Suppressor macrophage treated with lipopolysaccharide for 1 hour (primary cell): ENCODE measurements at places on chromosomes 7 and 10.

DNA sequence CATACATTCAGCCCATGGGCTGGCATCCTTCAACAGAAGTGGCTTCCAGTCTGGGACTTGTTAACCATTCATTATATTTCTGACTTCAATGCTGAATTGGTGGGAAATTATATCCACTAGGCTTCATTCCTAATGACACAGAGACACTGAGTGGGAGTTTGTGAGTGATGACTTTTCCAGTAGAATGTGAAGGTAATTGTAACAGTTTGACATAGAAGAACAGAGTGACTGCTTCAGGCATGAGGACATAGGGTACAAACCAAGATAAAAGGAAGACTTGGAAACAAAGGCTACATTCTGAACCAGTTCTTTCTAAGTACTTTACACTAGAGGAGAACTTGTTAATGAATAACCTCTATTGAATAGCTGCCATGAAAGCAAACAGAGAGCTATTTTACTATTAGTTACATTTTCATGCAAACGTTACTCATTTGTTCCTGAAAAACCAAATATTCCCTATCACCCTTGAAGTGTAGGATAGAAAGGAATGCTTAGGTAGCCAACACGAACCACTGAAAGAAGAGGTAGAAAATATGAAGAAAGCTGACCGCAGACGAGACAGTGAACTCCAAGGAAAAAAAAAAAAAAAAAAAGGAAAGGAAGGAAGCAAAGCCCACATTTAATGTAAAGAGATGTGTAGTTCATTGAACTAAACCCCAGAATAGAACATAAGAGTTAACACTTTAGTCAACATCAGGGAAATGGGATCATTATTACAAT, 237.0 kb upstream of the SEMA3C start:
- DNase-seq = no peak

DNA sequence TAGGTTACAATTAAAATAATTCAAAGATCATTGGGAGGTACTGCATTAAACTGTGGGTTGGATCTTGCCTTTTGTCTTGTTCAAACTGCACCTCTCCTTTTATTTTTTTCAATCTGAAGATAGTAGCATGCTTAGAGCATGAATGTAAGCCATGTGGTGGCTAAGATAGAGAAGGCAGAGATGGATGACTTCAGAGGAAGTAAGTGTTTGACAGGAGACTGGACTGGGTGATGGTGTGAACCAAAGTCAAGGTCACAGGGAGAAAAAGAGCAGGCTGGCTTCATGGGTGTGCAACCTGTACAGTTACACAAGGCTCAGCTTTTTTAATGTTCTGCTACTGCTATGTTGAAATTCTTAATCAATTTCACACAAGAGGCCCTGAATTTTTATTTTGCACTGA, 85.6 kb downstream of the ZEB1 start:
- no peak for DNase-seq

DNA sequence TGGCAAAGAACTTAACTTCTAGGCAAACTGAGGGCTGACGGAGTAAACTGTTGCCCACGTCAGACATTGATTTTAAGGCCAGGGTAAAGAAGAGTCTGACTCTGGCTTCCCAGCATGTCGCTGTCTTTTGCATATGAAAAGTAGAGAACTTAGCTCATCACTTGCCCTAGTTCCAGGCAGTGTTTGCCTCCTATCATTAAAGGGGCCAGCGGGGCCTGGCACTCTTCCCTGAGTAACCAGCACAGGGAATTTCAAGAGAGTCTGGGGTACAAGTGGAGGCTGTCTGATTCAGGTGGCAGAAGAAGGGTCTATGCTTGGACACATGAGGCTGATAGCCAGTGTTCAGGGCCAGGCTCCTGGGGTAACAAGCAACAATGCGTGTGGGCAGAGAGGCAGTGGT, 4.8 kb downstream of the DENND2A start:
- no peak for DNase-seq

DNA sequence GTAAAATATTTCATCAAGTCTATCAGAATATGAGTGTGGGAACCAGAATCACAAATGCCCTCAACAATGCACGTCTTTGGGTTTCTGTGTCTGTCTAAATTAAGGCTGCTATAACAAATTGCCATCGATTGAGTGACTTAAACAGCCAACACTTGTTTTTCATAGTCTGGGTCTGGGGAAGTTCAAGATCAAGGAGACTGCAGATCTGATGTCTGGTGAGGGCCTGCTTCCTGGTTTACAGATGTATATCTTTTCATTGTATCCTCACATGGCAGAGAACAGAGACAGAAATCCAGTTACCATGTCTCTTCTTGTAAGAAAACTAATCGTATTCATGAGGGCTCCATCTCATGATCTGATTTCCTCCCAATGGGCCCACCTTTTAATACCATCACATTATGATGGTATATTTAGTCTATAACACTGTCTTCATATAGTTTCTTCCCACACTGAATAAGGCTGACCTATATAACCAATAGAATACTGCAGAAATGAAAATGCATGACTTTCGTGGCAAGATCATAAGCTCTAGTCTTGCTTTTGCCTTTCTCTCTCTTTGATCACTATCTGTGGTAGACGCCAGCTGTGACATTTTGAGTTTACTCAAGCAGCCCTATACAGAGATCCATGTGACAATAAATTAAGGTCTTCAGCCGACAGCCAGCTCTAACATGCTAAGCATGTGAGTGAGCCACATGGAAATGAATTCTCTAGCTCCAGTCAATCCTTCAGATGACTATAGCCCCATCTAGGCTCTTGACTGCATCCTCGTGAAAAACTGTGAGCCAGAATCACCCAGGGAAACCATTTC, 51.9 kb downstream of the THSD7A start:
- DNase-seq = no peak

GRCh38 chr10:78045237-78045636, 11.6 kb downstream of the RPS24 start:
- DNase-seq = peak; percentile 45

GRCh38 chr7:22346383-22347107, 10.4 kb downstream of the RAPGEF5 start:
- no peak for DNase-seq

DNA sequence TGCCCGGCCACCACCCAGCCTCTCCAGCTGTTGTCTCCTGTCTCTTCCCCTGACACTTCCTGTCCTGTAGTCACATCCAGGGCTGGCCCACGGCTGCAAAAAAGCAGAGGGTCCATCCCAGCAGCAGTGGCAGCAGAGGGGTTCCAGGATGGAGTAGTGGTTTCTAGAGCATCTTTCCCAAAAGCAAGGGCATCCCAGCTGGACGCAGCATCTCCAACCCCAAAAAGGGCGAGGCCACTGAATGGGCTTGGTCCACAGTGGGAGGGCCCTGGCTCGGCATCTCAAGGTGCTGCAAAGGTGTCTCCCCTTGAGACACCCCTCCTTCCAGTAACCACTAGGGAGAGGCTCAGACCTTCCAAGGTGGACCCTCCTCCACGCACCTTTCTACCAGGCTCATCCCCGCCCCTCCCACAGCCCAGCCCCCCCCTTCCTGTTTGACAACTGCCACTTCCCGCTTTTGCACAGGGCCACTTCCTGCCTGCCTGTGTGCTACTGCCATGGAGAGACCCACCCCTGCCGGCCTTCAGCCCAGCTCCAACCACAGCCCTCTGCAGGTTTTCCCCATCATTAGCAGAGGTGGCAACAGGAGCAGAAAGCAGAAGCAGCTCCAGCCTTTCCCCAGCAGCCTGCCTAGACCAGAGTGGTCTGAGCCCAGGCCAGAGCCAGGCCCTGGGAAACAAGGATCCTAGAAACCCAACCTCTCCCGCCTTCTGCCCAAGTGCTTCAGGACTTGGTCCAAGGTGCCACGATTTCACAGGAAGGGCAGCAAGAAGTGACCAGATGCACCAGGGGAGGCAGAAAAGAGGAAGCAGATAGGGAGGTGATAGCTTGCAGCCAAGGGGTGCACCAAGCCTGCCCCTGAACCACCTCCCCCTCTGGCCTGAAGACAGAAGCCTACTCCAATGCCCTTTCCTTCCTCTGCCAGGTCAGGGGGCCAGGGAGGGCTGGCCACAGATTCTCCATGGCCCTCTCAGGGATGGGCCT, 8.6 kb downstream of the CAMK2G start:
- peak; percentile 80 for DNase-seq

- peak; percentile 66 for DNase-seq
Measured at GRCh38 chr10:69801094-69801433, 642 bp upstream of the COL13A1 start.

DNA sequence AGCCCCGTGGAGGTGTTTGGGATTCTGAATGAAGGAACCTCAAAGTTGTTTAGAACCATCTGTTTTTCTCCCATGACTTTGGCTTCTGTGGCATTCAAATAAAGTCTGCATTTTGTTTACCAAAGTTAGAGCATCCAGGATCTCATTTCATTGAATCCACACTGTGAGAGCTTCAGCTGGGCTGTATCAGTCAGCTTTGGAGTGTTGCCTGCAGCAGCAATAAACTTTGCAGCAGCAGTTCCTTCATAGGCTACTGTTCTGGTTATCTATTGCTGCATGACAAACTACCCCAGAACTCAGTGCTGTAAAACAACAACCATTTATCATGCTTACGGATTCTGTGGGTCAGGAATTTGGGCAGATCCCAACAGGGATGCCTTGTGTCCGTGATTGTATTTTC, 1575.2 kb upstream of the LRRTM3 start:
- DNase-seq = no peak

GRCh38 chr10:63637901-63638327, 116.7 kb downstream of the REEP3 start:
- no peak for DNase-seq

- no peak for DNase-seq
Measured at GRCh38 chr7:1553512-1554210, 2.3 kb downstream of the TMEM184A start.

DNA sequence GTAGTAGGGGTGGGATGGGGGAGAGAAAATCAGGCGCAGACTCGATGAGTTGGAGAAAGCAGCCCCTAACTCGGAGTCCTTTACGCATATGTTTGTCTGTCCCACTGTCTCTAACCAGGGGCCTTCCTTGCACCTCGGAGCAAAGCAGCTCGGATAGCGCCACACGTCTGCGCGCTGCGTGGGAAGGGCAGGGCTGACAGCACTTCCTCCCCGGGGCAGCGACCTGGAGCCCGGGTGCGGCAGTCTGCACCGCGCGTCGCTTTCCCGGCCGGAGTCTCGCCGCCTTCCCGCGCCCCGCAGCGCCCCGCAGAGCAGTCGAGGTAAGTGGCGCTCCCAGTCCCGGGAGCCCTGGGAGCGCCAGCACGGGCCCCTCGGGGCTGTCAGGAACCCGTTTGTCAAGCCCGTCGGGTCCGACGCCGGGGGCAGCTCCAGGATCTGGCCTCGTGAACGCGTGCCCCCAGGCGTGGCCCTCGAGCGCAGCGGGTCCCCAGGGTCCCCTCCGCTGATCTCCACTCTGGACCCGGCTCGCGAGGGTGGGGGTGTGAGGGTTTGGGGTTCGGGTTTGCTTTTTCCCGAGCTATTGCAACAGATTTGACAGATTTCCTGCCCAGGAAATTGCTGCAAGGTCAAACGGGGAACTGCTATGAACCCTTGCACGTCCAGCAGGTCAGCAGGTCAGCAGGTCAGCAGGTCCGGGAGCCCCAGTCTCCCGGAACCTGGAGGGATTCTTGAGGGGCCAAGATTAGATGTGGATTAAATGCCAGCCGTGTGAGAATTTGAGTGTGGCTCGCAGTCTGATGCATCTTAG, 597 bp downstream of the APBB1IP start:
- peak; percentile 82 for DNase-seq

GRCh38 chr7:158650821-158651225, 53.8 kb downstream of the NCAPG2 start:
- DNase-seq = no peak

- no peak for DNase-seq
Measured at GRCh38 chr10:86284355-86285105, 82.1 kb downstream of the GRID1 start.

DNA sequence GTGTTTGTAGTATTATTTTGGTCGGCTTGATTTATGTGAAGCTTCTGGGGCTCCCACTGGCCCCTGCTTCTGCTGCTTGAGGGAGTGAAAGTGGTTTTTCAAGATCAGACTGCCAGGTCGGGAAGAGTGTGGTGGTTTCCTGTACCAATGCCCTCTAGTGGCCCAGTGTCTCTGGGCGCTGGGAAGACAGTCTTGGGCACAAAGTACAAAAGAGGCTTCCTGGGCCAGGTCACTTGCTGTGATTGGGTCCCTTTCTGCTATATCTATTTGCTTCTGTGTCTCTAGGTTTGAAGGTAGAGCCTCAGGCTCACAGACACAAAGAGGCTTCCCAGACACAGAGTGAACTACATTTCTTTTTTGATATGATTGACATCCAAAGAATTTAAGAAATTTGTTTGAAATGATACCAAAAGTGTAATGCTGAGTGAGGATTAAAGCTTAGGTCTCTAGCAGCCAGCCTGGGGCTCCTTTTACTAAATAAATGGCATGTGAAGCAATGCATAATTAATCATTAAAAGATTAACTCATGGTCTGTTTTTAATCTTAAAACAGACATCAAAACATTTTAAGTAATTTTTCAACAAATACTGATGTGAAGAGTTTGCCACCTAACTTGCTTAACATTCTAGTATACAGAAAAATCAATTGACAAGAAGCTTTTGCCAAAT, 36.3 kb downstream of the ABCB1 start:
- DNase-seq = peak; percentile 55

DNA sequence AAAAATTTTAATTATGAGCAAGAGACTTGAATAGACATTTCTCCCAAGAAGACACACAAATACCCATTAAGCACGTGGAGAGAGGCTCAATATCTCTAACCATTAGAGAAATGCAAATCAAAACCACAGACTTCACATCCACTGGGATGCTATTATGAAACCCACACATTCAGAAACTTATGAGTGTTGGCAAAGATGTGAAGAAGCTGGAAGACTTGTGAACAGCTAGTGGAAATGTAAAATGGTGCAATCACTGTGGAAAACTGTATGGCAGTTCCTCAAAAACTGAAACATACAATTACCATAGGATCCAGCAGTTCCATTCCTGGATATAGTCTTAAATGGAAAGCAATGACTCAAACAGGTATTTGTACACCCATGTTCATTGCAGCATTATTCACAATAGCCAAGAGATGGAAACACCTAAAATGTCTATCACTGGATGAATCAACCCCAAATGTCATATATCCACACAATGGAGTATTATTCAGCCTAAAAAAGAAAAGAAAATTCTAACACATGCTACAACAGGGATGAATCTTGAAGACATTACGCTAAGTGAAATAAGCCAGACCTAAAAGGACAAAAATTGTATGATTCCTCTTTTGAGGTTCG, 53.5 kb upstream of the FRMD4A start:
- DNase-seq = no peak

GRCh38 chr10:48684792-48685623, at the start of gene WDFY4:
WDFY4 (plus strand) TSS chr10:48684873; CDS start chr10:48709733, 24,860 bp downstream.
- peak; percentile 88 for DNase-seq

DNA sequence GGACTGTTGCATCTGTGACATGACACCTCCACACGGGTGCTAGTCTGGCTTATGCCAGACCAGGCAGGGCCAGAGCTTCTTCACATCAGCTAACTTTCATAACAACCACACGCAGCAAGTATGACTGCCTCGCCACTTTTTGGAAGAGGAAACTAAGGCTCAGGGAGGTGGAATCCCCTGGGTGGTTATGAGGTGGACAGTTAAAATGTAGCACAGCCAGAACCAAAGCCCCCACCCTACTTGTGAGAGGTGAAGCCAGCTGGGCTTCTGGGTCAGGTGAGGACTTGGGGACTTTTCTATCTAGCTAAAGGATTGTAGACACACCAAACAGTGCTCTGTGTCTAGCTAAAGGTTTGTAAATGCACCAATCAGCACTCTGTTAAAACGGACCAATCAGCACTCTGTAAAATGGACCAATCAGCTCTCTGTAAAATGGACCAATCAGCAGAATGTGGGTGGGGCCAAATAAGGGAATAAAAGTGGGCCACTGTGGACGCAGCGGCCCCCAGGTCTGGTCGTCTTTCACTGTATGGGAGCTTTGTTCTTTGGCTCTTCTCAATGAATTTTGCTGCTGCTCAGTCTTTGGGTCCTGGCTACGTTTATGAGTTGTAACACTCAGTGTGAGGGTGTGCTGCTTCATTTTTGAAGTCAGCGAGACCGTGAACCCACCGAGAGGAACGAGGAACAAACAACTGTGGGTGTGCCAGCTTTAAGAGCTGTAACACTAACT, 171.0 kb downstream of the PTPN20 start:
- no peak for DNase-seq
